ENCODE measurements at places on chromosomes 4 and X. TPM values are rescaled to one million over a fixed set of nuclear protein-coding genes. Genes with fewer than 3 reads are reported as not detected.

The TRMT44 gene
- total RNA-seq, result 22.6 TPM

The INTU gene
- 8.2 TPM for total RNA-seq

The TMSB15B gene
- total RNA-seq, result 6.2 TPM

The GLUD2 gene
- 2.5 TPM for total RNA-seq

The EXOC1L gene
- not detected for total RNA-seq

The ARHGAP24 gene
- total RNA-seq, result 79.4 TPM

The ZNF732 gene
- total RNA-seq, result 3.5 TPM

The KDR gene
- total RNA-seq, result 43.9 TPM

The SMIM31 gene
- total RNA-seq, result 2.3 TPM

The VCX2 gene
- not detected for total RNA-seq

The RGN gene
- 14.7 TPM for total RNA-seq

The ENOX2 gene
- 15.1 TPM for total RNA-seq

The OTC gene
- 1.2 TPM for total RNA-seq

The EDNRA gene
- 99.7 TPM for total RNA-seq

The RBBP7 gene
- 84.6 TPM for total RNA-seq

- no peak for DNase-seq
- H3K4me1 ChIP-seq, result no peaks in the 10 kb centered on the region
- H3K4me3 ChIP-seq, result no peak overlapping the region
- no peaks in the 10 kb centered on the region for H3K36me3 ChIP-seq
- no peak overlapping the region for H3K27ac ChIP-seq
These were observed 74.3 kb downstream of the IQCM start for GRCh38 chr4:149741186-149741831.

DNA sequence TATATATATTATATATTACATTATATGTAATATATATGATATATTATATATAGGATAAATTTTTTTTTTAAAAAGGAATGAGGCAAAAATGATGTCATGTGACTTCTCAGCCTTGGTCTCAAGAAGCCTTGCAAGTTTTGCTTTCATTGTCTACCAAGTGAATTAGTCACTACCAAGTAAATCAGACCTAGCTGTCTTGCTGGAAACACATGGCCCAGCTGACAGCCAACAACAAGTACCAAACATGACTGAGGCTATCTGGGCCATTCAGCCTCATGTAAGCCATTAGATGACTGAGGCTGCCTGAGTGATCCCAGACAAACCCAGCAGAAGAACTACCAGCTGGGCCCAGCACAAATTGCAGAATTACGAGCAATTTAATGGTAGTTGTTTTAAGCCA is 44.9 kb downstream of the HAND2 start:
- H3K36me3 ChIP-seq, result no peaks in the 10 kb centered on the region
- H3K27me3 ChIP-seq, result no peaks in the 10 kb centered on the region
- H3K27ac ChIP-seq, result no peak overlapping the region
- no peak for DNase-seq

DNA sequence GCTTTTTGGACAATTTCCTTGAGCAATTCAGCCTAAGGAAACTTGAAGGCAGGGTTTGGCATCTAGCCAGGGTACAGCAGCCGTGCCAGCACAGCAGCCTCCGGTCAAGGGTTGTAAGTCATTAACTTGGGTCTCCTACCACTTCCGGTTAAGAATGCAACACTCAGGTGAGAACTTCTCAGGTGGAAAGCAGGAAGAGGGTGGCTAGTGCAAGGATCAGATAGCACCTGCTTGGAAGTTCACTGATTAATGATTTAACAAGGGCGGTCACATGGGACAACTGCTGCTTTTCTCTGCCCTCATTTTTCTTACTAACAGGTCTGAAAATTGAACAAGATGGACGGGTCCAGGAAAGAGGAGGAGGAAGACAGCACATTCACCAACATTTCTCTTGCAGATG is 30.1 kb upstream of the SCOC start:
- no peaks in the 10 kb centered on the region for H3K36me3 ChIP-seq
- H3K4me1 ChIP-seq, result no peaks in the 10 kb centered on the region
- peak; percentile 78 for DNase-seq
- H3K4me3 ChIP-seq, result no peak overlapping the region

DNA sequence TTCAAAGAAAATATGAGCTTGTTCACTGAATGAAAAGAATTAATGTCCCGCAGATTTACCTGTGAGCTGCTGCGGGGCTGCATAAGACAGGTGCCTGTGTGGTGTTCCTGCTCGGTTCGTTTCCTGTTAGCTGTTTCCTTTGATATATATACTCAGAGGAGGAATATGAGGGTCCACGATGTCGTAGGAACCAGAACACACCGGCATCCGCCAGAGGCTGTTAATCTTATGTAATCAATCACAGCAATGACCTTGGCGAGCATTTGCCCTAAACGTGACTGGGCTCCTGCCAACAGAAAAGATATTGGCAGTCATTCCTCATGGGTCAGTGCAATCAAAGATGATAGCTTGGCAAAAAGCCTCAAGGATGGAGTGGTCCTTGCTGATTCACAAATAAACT is 260.1 kb downstream of the EVC2 start:
- H3K27ac ChIP-seq, result no peak overlapping the region
- H3K27me3 ChIP-seq, result no peaks in the 10 kb centered on the region
- H3K4me3 ChIP-seq, result no peak overlapping the region
- DNase-seq, result no peak
- H3K36me3 ChIP-seq, result no peaks in the 10 kb centered on the region

DNA sequence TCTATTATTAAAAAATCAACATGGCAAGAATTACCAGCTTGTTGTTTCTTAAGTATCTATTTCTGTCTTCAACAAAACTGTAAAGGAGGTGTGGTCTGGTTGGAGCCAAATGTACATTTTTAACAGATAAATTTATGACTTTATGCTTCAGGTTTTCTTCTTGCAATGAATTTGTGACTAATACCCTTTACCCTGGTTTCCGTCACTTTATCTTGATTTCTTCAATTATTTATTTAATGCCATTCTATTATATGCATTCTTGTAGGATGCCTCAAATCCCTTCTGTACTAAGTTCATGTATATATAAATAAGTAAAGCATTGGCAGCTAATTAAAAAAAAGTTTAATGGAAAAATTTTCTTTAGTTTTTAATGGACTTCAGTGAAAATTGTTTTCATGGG is 41.5 kb upstream of the ANXA3 start:
- no peak for DNase-seq
- no peak overlapping the region for H3K27ac ChIP-seq
- H3K27me3 ChIP-seq, result no peaks in the 10 kb centered on the region
- no peaks in the 10 kb centered on the region for H3K4me1 ChIP-seq

DNA sequence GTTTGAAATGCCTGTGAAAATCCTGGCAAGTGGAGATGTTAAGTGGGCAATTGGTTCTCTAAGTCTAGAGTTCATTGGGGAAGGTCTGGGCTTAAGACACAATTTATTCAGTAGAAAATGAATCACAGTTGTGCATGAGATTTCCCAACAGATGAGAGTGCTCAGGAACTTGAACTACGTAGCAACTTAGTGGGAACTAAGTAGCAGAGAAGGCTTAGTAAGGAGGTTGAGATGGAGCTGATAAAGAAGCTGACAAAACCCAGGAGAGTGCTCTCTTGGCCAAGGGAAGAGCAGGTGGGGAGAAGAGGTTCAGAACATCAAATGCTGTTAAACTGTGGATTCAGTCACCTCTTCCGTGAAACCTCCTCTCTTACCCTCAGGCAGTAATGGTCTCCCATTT is 33.0 kb downstream of the AFF1 start:
- no peak for DNase-seq
- peaks cover 10% of the 10 kb centered on the region for H3K4me1 ChIP-seq
- peaks cover 3% of the 10 kb centered on the region for H3K36me3 ChIP-seq
- no peaks in the 10 kb centered on the region for H3K27me3 ChIP-seq
- no peak overlapping the region for H3K4me3 ChIP-seq
- H3K27ac ChIP-seq, result no peak overlapping the region

GRCh38 chrX:35858906-35859305 is 60.6 kb upstream of the CFAP47 start:
- H3K4me3 ChIP-seq, result no peak overlapping the region
- H3K27ac ChIP-seq, result no peak overlapping the region
- H3K4me1 ChIP-seq, result no peaks in the 10 kb centered on the region
- peaks cover 14% of the 10 kb centered on the region for H3K27me3 ChIP-seq

DNA sequence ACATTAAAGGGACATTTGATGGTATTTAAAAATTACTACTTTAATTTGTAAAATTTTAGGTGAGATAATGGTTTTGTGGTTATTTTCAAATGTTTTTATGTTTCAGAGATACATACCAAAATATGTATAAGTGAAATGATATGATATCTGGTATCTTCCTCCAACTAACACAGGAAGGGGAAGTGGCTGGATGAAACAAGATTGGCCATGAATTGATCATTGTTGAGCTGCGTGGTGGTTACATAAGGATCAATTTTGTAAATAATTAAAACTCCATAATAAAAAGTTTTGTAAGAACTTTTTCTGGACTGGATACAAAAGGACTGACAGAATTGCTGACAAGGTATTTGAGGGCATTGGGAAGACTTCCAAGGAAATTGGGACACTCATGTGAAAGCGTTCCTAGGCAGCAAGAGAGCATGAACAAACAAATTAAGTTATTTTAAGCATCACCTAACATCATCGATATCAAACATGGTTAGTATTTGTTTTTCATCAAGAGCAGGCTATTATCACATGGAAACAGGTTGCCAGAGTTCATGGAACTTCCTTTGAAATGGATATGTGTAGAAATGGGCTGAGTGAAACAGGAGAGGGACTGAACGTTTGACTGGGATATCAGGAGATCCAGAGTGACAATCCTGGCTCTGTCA is 4.4 kb upstream of the PGM2 start:
- no peak overlapping the region for H3K27ac ChIP-seq

GRCh38 chr4:148254621-148255343 is 187.4 kb downstream of the NR3C2 start:
- H3K27ac ChIP-seq, result no peak overlapping the region
- H3K27me3 ChIP-seq, result no peaks in the 10 kb centered on the region
- H3K36me3 ChIP-seq, result no peaks in the 10 kb centered on the region
- H3K4me3 ChIP-seq, result no peak overlapping the region
- H3K4me1 ChIP-seq, result peaks cover 8% of the 10 kb centered on the region
- DNase-seq, result no peak

- peaks cover 20% of the 10 kb centered on the region for H3K4me1 ChIP-seq
- H3K4me3 ChIP-seq, result peak overlapping the region; percentile 42
These were observed 37.7 kb downstream of the NBDY start for GRCh38 chrX:56766554-56767347.

DNA sequence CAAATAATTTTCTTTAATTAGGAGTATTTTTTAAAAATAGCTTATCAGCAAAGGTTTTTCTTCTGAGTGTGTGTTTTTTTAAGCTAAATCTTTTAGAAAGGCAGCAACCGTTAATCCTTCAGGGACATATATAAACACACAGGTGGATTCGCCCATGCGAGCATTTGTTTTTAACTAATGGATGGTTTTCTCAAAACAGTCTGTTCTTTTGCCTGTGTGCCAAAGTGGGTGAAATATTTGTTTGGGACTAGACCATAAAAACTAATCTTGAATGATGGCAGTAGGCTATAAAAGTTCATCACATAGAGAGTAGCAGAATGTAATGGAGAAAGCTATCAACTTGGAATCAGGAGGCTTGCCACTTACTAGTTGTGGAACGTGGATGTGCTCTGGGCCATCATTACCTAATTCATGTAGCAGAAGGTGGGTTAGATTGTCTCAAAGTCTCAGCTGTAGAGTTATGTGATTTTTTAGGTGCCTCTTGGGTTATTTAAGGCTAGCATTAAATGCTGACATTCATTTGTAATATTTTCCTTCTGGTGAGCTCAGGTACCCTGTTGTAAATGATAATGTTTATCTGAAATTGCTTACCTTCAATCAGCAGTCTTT is 7.4 kb upstream of the TAPT1 start:
- DNase-seq, result no peak
- H3K27me3 ChIP-seq, result no peaks in the 10 kb centered on the region
- H3K36me3 ChIP-seq, result no peaks in the 10 kb centered on the region

- no peaks in the 10 kb centered on the region for H3K4me1 ChIP-seq
- no peaks in the 10 kb centered on the region for H3K27me3 ChIP-seq
- no peak for DNase-seq
- H3K4me3 ChIP-seq, result no peak overlapping the region
- H3K36me3 ChIP-seq, result no peaks in the 10 kb centered on the region
- H3K27ac ChIP-seq, result no peak overlapping the region
These were observed 13.2 kb upstream of the CLDN24 start for GRCh38 chr4:183335369-183335940.

DNA sequence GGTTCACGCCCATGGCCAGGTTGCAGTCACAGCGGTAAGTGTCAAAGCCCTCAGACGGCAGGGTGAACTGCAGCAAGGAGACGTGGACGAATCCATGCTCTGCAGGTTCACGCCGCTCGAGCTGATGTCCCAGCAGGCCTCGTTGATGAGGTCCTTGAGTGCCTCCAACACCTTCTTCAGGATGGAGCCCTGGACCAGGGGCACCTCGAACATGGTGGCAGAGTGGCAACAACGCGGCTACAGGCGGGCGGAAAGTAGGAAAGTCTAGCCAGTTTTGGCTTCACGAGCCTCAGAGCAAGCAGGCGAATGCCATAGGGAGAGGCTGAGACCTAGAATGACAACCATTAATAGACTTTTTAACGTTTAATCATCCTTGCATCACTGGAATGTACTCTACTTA is 485.9 kb downstream of the ZNF674 start:
- H3K27ac ChIP-seq, result no peak overlapping the region
- H3K4me3 ChIP-seq, result no peak overlapping the region
- no peaks in the 10 kb centered on the region for H3K36me3 ChIP-seq
- H3K27me3 ChIP-seq, result no peaks in the 10 kb centered on the region
- no peak for DNase-seq

- no peak overlapping the region for H3K27ac ChIP-seq
- no peaks in the 10 kb centered on the region for H3K36me3 ChIP-seq
- no peaks in the 10 kb centered on the region for H3K27me3 ChIP-seq
- DNase-seq, result no peak
These were observed 17.8 kb downstream of the PDK3 start for GRCh38 chrX:24482823-24483415.

- H3K4me3 ChIP-seq, result no peak overlapping the region
- H3K4me1 ChIP-seq, result no peaks in the 10 kb centered on the region
- H3K27me3 ChIP-seq, result no peaks in the 10 kb centered on the region
These were observed 56.9 kb downstream of the ACOX3 start for GRCh38 chr4:8383451-8384160.

DNA sequence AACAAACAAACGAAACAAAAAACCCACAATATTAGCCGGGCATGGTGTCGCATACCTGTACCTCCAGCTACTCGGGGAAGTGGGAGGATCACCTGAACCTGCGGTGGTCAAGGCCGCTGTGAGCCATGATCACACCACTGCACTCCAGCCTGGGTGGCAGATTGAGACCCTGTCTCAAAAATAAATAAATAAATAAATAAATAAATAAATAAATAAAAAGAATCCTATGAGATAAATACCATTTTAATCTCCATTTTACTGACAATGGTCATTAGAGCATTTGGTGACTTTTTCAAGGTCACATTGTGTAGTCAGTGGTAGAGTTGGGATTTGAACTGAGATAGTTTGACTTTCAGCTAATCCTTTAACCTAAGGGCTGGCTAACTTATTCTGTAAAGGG is 11.4 kb downstream of the TRPC5 start:
- H3K36me3 ChIP-seq, result no peaks in the 10 kb centered on the region
- peaks cover 22% of the 10 kb centered on the region for H3K27me3 ChIP-seq
- DNase-seq, result no peak
- H3K4me1 ChIP-seq, result no peaks in the 10 kb centered on the region
- H3K4me3 ChIP-seq, result no peak overlapping the region

DNA sequence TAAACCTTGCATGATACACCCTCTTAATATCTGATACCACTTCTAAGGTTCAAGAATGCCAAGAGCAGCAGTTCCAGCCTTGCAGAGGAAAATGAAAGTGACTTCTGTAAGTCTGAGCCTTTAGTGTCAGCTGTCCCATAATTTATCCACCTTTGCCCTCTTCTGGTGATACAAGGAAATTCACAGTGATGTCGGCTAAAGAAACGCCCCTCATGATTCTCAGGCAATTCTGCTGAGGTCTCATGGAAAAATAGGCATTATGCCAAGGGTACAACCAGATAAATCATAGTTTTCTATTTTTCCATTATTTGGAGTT is 172.2 kb upstream of the CXCL13 start:
- DNase-seq, result peak; percentile 79
- H3K36me3 ChIP-seq, result no peaks in the 10 kb centered on the region
- no peak overlapping the region for H3K27ac ChIP-seq
- H3K27me3 ChIP-seq, result no peaks in the 10 kb centered on the region
- peaks cover 10% of the 10 kb centered on the region for H3K4me1 ChIP-seq
